Uterus (tissue), 4 donors: ENCODE measurements at places on chromosomes 6 and 20. TPM values are rescaled to one million over a fixed set of nuclear protein-coding genes. Genes with fewer than 3 reads are reported as not detected.
A peak's percentile ranks its signal among the peaks of the same experiment; 100 is the strongest.

The CNR1 gene
- total RNA-seq, result 6.4 TPM

- no peak for DNase-seq
Measured at GRCh38 chr6:145569140-145569539, 166.2 kb downstream of the EPM2A start.

GRCh38 chr6:25414168-25414567, 135.0 kb downstream of the CARMIL1 start:
- no peak for DNase-seq

DNA sequence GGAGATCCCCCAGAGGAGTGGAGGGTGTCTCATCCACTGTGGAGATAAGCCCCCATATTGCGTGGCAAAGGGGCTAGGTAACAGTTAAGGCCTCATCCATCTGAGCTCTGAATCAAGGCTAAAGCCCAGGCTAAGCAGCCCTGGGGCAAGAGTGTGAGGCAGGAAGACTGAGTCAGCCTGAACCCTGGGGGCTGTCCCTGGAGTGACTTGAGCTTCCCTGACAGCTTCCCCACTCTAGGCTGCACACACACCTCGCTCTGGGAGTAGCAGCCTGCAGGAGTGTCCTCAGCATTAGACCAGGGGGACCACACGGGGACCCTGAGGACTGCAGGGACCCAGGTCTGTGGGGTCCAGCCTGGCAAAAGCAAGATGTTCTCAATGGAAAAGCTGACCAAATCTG, 27.9 kb downstream of the UBD start:
- DNase-seq, result no peak

GRCh38 chr6:85764844-85765243, 122.2 kb upstream of the SYNCRIP start:
- no peak for DNase-seq

GRCh38 chr6:106800379-106800778, 171.0 kb downstream of the QRSL1 start:
- DNase-seq, result no peak

DNA sequence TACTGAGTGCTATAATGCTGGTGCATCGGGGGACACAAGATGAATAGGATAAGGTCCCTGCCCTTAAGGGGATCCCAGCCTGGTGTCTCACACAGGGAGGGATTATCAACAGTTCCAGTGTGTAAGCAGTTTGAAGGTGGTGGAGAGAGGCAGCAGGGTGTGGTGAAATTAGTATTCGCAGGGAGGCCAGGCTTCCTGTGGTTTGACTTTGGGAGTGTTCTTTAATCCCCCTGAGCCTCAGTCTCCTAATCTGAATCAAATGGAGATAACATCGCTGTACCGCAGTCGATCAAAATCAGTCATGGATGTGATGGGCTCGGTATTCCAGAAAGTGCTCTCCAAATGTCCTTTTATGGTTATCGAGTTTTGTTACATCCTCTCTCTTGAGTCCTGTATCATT, 288.1 kb upstream of the SUPT3H start:
- DNase-seq, result no peak

The KHDC1L gene
- total RNA-seq, result not detected

The RNF144B gene
- 17.6 TPM for total RNA-seq

GRCh38 chr6:106046116-106046853, 39.9 kb upstream of the PRDM1 start:
- DNase-seq, result no peak

The MYL9 gene
- total RNA-seq, result 235 TPM

The HM13 gene
- 40.7 TPM for total RNA-seq

GRCh38 chr20:9615766-9616454, 101.5 kb downstream of the LAMP5 start:
- no peak for DNase-seq

The CHD6 gene
- 97.6 TPM for total RNA-seq

- no peak for DNase-seq
Measured at GRCh38 chr20:62280303-62280702, 22.5 kb upstream of the ADRM1 start.

The PARD6B gene
- total RNA-seq, result 11.5 TPM

GRCh38 chr20:43304598-43304997, 114.9 kb upstream of the PTPRT start:
- no peak for DNase-seq

The SEMG1 gene
- not detected for total RNA-seq

GRCh38 chr6:134689177-134689576, 260.7 kb downstream of the ALDH8A1 start:
- no peak for DNase-seq

- DNase-seq, result no peak
Measured at GRCh38 chr6:4308364-4308763, 173.0 kb upstream of the ECI2 start.

GRCh38 chr6:112253841-112254816, at the start of gene LAMA4:
Gene LAMA4, minus strand, starts transcription at chr6:112254567. Its CDS starts 417 bp downstream, at chr6:112254150.
- DNase-seq, result peak; percentile 67

DNA sequence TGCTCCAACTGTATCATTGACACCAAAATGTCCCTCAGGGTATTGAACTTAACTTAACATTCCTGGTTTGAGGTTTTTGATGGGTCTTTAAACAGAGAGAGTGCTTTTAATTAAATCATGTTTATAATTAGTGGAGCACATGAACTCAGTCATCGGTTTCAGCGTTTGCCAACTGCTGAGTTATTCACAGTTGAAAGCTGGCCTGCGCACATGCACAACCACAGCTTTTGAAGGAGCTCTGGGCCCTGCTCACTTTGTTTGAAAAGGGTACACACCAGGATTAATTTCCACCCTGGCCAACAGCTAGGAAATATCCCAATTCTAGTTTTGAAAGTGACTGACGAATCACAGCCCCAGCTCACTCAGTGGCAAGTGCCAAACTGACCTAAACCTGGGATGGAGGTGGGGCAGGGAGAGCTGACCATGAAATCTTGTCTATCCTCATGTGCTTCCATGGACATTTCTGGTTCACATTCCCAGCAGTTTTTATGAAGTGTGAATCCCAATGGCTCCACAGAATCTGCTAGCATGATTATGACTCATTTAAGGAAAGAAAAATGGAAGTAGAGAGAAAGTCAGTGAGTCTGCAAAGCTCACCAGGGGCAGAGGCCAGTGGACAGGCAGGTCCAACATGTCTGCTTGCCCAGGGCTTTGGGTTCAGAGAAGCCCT, 247.8 kb downstream of the FNDC1 start:
- no peak for DNase-seq

The SAMD5 gene
- total RNA-seq, result 15.0 TPM

GRCh38 chr20:1854246-1854645, 41.0 kb upstream of the SIRPA start:
- no peak for DNase-seq

The GSTA4 gene
- 22.4 TPM for total RNA-seq

DNA sequence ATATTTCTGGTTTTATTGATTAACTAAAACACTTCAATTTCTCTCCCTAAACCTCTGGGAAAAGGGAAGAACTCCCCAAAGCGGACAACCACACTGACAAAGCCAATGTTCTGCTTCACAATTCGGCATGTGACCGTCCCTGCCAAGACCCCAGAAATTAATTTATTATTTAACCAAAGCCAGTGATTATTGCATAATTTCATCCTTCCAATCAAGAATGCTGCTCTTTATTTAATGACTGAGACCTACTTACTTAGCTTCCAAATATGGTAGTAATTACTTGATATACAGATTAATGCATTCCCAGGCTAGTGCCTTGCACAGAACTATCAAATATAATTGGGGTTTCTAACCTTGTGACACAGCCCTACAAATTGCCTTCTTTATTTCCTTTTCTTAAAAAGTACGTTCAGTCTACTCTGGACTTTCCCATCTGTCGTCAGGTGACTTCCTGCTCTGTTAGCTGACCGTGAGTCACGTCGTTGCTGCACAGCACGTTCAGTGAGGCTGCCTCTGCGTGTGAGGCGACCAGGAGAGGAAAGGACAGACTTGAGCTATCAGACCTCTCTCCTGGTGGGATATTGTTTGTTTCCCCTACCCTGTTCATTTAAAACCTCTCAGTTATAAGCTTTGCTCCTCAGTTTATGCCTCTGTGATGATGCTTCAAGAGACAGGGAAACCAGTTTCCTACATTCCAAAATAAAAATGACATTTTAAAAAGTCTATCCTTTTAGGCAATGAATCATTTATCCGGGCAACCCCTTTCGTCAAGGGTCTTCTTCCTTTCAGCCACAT, 55.7 kb upstream of the TNFAIP3 start:
- peak; percentile 75 for DNase-seq

DNA sequence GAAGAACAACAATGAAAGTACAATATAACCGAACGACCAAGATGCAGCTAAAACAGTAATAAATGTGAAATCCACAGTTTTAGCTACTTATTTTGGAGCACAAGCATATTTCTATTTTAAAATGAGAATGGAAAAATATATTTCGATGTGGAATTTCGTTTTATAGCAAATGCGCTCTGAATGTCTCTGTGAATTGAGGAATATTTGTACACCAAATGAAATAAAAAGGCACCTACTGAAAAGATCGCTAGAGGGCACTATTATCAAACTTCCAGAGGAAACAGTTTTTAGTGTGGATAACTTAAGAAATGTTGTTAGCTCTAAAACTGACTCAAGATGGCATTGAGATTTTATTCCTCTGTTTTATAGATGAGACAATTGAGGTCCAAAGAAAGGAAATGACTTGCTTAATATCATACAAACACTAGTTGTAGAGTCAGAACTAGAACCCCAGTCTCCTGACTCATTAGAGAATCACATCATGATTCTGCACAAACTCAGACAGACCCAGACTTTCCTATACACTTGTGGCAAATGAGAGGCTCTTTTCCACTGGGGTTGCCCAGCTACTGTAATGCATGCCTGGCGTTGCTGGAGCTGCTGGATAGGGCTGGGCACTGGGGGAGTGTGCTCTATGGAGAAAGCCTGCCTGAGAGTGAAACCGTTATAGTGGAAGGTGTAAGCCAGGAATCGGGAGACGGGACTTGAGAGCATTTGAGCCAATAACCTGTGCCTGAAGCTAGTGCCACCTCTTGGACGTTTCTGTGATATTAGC, 51.9 kb downstream of the GCLC start:
- DNase-seq, result no peak

DNA sequence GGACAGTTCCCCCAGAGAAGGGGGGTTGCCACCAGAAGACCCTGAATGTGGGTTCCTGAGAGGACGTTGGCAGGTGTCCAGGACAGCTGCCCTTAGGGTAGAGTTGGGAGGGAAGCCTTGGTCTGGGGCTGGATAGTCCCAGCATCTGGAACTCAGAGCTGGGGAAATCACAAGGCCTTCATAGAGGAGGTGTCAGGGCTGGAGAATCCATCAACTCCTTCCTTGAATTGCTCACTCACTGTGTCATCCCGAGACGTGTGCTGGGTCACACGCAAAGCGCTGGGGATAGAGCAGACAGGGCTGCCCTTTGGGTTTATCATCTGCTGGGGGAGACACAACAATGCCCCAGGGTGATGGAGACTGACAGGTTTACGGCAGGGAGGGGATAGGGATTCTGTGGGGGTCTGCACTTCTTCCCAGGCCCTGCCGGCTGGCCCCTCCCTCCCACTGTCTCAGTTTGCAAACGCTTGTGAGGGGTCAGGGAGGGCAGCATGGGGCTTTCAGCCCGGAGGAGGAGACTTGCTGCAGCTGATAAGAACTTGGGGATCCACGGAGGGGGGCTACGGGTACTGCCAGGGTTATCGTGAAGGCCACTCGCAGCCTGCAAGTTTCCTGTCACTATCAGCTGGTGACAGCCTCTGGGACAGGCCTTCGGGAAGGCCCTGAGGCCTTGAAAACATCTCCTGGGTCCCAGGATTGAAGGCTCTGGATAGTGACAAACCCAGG, 18.6 kb downstream of the RBM38 start:
- no peak for DNase-seq
